ENCODE measurements at places on chromosomes 6 and 20. TPM values are rescaled to one million over a fixed set of nuclear protein-coding genes. Genes with fewer than 3 reads are reported as not detected.
A peak's percentile ranks its signal among the peaks of the same experiment; 100 is the strongest.

DNA sequence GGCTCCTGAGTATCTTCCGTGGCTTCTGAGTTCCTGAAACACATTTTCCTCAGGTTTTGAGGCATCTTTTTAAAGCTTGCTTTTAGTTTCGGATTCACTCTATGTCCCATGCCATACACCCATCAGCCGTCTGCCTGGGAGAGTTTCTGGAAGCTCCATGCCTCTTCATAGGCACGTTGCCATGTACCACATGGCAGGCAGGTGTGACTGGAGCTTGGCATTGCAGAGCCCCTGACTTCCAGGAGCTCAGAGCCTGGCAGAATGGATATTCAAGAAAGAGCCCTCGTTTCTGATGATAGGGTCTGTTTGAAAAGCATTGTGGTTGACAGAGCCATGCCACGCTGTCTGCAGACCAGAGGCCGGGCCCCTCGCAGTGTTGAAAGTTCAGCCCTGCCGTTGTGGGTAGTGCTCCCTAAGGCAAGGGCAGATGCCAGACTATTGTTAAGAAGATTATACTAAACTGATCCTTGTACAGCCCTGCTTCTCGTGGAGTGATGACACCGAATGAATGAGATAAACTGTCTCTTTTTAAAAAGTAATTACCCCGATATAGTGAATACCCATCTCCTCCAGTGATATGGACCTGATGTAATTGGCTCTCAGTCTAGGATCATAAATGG, 100.0 kb downstream of the RPP40 start:
- no peak for DNase-seq

DNA sequence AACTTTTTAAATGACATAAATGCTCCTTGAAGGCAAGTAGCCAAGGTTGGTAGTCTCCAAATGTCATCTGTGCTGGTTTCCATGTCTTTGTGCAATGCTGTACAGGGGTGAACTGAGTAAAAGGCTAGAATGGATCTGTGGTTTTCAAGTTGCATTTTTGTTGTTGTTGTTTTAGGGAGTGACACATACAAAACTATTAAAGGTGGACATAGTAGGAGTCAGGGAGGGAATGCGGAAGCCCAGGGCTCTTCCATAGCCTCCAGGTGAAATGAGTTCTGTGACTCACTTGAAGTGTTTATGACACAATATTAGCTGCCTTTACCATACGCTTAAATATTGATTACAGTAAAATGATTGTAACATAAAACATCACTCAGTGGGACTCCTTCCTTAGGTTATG, 22.5 kb upstream of the QKI start:
- DNase-seq = no peak

SIRPB2 gene
- 1.3 TPM for total RNA-seq

- no peak for DNase-seq
Observed at GRCh38 chr6:52373151-52373690, 11.3 kb downstream of the PAQR8 start.

ZNF334 gene
- total RNA-seq = 0.34 TPM

DNA sequence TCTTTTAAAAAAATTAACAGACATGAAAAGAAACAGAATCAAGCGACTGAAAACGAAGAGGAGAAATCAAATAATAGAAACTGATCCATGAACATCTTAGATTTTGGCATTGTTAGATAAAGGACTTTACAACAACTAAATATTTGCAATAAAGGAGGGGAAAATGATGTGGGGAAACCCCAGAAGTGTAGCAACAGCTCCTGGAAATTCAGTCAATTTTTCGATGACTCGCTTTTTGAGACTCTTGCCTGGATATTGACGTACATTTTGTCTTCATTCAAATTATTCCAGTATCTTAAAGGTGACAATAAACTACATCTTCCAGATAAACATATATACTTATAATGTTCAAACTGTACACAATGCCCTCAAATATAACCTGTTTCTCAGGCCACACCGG, 44.1 kb downstream of the ADGB start:
- no peak for DNase-seq

ABHD16B gene
- total RNA-seq = not detected

DNA sequence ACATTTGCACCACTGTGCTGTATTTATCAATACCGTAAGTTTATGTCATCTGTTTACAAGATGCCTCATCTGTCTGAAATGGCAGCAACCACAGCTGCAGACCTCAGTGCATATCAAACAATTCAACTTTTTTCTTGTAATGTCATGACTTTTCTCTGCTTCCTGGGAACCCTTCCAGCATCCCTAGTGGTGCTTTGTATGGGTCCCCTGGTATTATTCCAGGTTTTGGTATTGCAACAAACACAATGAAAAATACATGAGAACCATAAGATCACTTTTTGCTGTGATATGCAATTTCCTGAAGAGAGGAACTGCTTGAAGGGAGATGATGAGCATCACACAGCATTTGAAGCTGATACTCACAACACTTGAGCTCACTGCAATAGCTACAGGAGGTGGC, 12.0 kb upstream of the TXNDC5 start:
- no peak for DNase-seq

RSPO4 gene
- total RNA-seq = not detected

GRCh38 chr6:45305546-45305945, 22.6 kb upstream of the RUNX2 start:
- no peak for DNase-seq

- DNase-seq = no peak
Observed at GRCh38 chr20:18188434-18188833, 50.8 kb downstream of the KAT14 start.

DNA sequence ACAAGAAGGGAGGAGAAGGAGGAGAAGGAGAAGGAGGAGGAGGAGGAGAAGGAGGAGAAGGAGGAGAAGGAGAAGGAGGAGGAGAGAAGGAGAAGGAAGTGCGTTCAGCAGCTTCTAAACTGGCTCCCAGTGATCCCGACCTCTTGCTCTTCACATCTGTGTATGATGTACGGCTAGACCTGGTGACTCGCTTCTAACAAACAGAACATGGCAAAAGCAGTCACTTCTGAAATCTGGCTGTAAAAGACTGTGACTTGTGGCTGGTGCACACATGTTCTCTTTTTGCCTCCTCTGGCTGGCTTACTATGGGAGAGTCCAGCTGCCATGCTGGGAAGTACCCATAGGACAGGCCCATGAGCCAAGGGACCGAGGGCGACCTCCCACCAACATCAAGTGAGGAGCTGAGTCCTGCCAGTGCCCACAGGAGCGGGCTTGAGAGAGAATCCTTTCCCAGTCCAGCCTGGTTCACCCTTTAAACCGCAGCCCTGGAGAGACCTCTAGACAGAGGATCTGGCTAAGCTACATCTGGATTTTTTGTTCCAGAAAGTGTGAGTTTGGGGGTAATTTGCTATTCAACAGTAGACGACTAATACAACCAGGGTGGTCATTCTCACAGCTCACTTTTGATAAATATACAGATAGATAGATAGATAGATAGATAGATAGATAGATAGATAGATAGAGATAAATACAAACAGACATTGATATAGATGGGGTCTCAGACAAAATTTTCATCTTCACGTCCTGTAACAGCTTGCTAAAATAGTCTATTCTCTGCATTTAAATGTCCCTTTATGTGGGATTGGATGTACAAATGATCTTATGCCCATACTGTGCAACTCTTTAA, 42.3 kb downstream of the RPP40 start:
- no peak for DNase-seq

SLC35D3 gene
- total RNA-seq = not detected

GRCh38 chr6:13853871-13854270, 39.5 kb upstream of the MCUR1 start:
- no peak for DNase-seq

GRCh38 chr6:44284867-44285266, 14.6 kb downstream of the TMEM151B start:
- DNase-seq = no peak

- DNase-seq = no peak
Observed at GRCh38 chr20:41299899-41300298, 17.6 kb downstream of the ZHX3 start.

GRCh38 chr6:168217880-168218537, 101.6 kb downstream of the DACT2 start:
- DNase-seq = no peak

DNA sequence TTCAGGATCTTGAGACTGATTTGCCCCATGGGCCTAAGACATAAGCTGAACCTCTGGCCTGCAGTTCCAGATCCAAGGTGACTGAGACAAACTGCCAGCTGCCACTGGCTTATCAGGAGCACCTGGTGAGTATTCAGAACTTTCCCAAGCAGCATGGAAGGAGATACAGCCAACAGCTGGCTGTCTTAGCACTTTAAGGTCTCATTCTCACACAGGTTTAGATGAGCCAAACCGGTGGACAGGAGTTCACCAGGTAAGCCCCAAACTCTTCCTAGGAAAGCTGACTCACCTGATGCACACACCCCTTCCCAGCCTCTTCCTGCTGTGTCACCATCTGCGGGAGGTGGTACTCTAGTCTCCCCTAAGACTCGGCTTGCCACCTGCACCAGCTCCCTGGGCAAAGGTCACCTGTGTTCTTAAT, at the start of gene BANF2:
BANF2 (plus strand) TSS at position 36 of the 421 bp plus-strand sequence. CDS start 25,060 bp downstream, outside the sequence.
- DNase-seq = no peak

SMLR1 gene
- total RNA-seq = not detected

GRCh38 chr20:38975539-38976120, 13.5 kb downstream of the DHX35 start:
- no peak for DNase-seq

DNA sequence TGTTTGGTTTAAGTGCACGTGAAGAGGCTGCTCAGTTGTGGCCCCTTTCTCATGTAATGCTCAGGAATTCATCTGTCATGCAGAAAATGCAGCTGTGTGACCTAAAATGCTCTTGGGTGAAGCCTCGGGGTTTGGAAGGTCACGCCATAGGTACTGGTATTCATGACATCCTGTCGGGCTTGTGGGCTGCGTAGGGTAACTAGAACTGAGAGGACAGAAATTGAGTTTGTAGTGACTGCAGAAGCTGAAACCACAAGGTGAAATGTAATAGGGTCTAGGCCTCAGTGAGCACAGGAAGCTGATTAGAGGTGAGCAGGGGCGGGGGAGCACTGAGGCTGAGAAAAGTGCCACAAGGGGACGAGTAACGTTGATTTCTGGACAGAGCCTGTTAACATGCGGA, 128.8 kb downstream of the SOBP start:
- DNase-seq = no peak

PNLDC1 gene
- 0.51 TPM for total RNA-seq

- DNase-seq = peak; percentile 84
Observed at GRCh38 chr6:18405477-18406293, 18.5 kb downstream of the RNF144B start.

COL20A1 gene
- under 0.01 TPM for total RNA-seq

GRCh38 chr6:7391151-7391550, 1.5 kb downstream of the RIOK1 start:
- DNase-seq = no peak

DNA sequence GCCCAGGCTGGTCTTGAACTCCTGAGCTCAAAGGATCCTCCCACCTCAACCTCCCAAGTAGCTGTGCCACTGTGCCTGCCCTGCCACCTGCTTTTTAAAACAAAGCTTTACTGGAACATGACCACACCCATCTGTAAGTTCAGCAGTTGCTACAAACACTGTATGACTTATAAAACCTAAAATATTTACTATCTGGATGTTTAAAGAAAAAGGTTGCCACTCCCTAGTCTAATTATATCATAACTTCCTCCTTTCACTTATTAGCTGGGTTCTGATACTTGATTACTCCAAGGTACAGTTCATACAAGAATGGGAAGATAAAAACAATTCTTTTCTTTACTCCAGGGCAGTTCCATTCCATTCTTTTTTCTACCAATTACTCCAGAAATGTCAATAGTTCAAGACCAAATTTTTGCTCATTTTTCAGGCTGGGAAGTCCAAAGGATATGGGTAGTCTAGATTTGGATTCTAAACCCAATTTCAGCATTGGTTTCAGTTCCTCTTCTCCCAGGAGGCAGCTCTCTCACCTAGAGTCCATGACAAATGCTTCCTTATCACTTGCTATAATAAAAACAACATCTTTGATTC, 63.1 kb downstream of the SEC63 start:
- DNase-seq = no peak

ECT2L gene
- not detected for total RNA-seq

TGM2 gene
- total RNA-seq = 401 TPM

OR12D3 gene
- not detected for total RNA-seq

DNA sequence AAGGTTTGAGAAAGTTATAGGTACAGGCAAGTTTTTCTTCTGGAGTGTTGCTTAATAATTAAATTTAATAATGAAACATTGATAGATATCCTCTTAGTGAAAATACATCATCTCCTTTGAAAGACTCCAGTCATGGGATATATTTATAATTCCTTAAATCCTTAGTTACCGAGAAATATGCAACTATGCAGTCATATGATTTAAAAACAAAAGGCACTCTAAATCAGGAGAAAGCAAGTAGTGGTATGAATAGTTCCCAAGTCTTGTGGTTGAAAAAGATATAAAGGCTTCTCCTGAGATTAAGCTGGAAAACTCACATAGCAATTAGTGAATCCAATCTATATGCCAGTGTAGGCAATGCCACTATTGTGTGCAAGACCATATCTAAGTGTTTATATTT, 475.4 kb downstream of the EYS start:
- no peak for DNase-seq

- DNase-seq = no peak
Observed at GRCh38 chr20:56378386-56378785, 13.6 kb downstream of the AURKA start.
